ENCODE measurements at places on chromosomes 16 and 17. TPM values are rescaled to one million over a fixed set of nuclear protein-coding genes. Genes with fewer than 3 reads are reported as not detected.
A peak's percentile ranks its signal among the peaks of the same experiment; 100 is the strongest.

- no peak for DNase-seq
These were observed 713 bp downstream of the COX11 start for GRCh38 chr17:54967621-54968261.

GRCh38 chr16:4245077-4245791 is 3.4 kb upstream of the SRL start:
- DNase-seq = no peak

DNA sequence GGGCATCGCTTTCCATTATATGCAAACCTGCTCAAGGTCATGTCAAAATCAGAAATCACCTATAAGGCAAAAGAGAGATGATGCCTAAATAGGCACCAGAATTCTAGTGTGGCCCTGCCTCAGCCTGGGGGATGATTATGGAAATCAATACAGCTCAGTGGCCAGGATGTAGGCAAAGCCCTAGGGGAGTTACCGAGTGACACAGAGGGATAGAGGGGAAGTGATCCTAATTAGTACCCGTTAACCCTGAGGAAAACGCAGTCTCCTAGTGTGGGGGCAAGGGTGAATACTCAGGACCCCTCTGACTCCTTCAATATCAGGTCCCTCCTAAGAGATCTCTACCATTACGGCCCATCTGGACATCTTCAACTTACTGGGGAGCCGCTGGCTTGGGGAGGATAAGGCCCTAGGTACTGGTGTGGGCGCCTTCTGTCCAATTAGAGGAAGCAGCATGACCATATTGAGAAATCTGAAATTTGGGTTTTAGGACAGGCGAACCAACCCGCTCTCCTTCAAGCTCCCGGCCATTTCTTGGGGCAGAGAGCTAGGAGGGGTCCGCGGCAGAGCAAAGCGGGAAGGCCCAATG is 725 bp downstream of the NT5C3B start:
- no peak for DNase-seq

GRCh38 chr17:39757931-39758873 is 20.5 kb downstream of the GRB7 start:
- no peak for DNase-seq

- no peak for DNase-seq
These were observed 23.4 kb downstream of the WWOX start for GRCh38 chr16:78122774-78123315.

GRCh38 chr16:69311533-69312387 is 610 bp downstream of the VPS4A start:
- DNase-seq = no peak

- no peak for DNase-seq
These were observed 207.1 kb upstream of the ASIC2 start for GRCh38 chr17:33500151-33500550.

GRCh38 chr17:75111777-75112335 is 2.1 kb downstream of the ARMC7 start:
- no peak for DNase-seq

DNA sequence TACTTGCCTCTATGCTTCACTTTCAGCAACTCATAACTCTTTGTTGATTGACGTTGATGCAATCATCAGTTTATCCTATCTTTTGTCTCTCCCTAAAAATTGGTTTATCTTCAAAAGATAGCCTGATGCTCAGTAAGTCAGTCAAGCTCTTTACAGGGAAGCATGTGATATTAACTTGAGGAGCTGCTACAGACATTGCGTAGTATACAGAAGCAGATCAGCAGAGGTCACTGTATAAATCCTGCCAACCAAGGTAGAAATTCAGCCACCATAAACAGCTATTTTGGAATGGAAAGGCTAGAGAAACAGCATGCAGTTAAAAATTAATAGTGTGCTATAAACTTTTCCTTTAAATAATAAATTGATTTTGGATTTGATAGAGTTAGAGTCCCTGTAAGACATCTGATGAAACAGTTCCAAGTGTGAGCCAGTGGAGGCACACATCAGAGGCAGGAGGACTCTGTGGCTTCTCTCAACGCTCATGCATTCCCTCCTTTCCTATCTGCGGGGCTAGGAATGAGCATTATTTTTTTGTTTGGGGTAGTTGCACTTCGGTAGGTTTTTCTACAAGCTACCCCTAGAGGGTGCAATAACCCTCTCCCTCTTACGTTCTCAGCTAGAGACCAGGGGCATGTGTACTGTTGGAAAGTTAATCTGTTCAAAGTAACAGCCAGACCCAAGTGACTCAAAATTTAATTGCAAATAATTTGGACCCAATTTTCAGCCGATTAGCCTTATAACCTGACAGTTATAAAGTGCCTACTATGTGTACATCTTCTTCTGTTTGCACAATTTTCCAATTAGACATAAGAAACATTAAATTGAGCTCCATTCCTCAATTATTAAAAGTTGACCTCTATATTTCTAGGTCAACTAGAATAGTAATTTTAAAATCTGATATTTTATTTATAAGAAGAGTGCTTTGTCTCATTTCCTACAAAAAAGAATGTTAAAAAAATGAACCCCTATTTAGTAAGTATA is 647.7 kb upstream of the SOX9 start:
- DNase-seq = peak; percentile 21

GRCh38 chr17:40329839-40330794 is 21.1 kb downstream of the RARA start:
- DNase-seq = no peak

GRCh38 chr17:78986048-78986648 is 6.4 kb upstream of the LGALS3BP start:
- no peak for DNase-seq

Gene TMEM132E
- polyA plus RNA-seq = not detected

Gene SCARF1
- 0.05 TPM for polyA plus RNA-seq

Gene KIF18B
- 5.1 TPM for polyA plus RNA-seq

Gene RAC3
- 23.0 TPM for polyA plus RNA-seq

Gene EME1
- 4.7 TPM for polyA plus RNA-seq

Gene FAM171A2
- polyA plus RNA-seq = 0.37 TPM

Gene RAB37
- 0.09 TPM for polyA plus RNA-seq
